Pulmonary artery endothelial cell (primary cell): ENCODE measurements at places on chromosomes 2 and 18. TPM values are rescaled to one million over a fixed set of nuclear protein-coding genes. Genes with fewer than 3 reads are reported as not detected.

The POTEC gene
- not detected in 2 replicates for total RNA-seq

The FAM237A gene
- not detected in 2 replicates for total RNA-seq

DNA sequence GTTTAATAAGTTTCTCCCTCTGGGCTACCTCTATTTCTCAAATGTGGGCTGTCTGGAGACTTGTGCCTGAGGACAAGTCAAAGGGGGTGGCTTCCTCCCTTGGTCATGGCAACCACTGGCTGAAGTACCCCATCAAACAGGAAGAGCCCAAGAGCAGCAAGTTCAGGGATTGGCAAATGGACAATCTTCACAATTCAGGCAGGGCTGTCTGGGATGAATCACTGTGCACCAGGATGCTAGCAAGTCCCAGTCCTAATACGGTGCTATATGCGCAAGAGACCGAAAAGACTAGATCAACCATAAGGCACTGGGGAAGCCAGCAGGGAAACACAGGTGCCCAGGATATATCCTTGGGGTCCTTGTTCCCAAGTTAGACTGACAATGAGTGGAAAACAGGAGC is 75.5 kb downstream of the ANTXR1 start:
- DNase-seq, result no peak

The MC2R gene
- not detected in 2 replicates for total RNA-seq

The NXPH2 gene
- total RNA-seq, result not detected in 2 replicates

DNA sequence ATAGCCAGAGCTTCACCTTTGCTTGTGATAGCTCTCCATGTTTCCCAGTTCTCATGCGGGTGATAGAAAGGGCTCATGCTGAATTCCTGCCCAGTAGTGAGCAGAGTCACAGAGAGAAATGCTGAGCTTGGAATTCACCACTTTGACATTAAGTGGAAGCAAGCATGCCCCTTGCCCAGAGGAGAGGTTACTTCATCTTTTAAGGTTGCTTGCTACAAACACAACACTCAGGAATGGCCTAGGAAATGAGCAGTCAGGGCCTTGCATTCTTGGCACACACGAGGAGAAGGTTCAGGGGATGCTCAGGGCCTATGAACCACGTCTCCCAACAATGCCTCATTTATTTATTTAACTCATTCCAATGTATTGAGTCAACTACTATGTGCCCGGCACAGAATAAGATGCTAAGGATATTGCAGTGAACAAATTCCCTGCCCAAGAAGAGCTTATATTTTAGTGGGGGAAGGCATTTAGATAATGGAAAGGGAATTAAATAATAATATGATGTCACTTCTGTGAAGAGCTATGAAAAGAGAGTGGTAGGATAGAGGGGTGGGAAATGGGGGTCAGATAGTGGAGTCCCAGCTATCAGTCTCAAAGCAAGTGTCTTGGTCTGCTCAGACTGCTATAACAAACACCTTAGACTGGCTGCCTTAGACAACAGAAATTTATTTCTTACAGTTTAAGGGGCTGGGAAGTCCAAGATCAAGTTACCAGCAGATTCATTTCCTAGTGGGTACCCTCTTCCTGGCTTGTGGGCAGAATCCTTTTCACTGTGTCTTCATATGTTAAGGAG is 42.1 kb downstream of the DDX18 start:
- peak; percentile 87 for DNase-seq

GRCh38 chr2:227020416-227020815 is 143.6 kb downstream of the COL4A4 start:
- no peak for DNase-seq

DNA sequence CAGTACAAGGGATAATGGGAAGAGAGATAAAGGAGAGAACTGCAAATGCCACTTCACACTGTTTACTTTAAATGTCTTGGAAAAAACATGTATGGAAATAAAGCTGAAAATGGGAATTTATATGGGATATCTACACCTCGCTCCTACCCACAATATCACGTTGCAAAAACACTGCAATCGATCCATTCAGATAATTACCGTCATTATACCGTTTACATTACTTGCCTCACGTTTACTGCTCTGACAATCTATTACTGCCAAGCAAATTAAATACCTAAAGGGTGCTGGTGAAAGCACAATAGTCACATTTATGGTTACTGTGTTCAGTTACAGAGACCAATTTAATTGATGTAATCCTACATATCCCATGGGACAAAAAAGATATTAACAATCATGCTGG is 214.7 kb upstream of the LYPD1 start:
- no peak for DNase-seq

The UGT1A10 gene
- total RNA-seq, result not detected in 2 replicates

DNA sequence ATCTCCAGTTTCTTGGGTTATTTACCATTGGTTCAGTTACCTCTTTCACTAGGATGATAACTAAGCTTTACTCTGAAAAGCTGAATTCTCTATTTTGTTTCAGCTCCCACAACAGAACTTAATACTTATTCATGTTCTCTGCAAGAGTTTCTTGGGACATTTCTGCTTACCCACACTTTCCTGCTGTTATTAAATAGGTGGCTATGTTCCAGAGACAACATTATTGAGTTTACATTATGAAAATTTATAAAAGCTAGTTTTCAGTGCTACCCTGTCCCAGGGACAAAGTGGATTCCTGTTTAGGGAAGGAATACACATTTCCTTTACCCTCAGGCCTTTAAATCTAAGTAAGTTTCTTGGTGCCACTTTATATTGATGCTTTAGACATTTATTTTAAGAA is 7.0 kb upstream of the GPD2 start:
- DNase-seq, result no peak

- no peak for DNase-seq
Observed at GRCh38 chr2:218982586-218983262, 2.3 kb downstream of the FEV start.

DNA sequence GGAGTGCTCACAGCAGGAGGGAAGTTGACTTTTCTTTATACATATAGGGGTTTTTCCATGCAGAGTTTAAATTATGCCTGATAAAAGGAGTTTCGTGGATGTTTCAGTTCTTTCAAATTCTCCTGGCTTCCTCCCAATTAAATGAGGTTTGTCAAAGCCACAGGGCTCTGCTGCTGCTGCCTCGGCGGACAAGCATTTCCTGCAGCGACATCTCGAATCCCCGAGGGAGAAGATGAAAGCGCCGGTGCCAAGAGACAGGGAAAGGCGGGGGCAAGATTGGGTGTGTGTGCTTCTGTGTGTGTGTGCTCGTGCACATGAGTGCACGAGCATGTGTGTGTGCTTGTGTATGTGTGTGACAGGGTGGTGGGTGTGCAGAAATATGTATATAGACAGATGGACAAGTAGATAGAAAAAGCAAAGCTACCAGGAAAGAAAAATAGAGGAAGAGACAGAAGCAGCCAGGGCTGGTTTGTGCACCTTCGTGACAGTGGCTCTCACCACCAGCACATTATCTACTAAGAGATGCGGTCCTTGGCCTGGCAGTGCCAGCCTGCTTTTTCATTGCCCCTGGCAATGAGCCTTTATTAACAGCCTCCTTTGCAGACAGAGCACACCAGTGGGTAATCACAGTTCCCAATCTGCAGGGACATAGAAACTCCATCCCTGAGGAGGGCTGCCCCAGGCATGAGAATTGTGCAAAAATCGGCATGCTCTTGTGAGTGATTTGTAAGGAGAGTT is 76.2 kb downstream of the CDK15 start:
- DNase-seq, result no peak

The DNER gene
- 0.07 TPM in 2 replicates for total RNA-seq

DNA sequence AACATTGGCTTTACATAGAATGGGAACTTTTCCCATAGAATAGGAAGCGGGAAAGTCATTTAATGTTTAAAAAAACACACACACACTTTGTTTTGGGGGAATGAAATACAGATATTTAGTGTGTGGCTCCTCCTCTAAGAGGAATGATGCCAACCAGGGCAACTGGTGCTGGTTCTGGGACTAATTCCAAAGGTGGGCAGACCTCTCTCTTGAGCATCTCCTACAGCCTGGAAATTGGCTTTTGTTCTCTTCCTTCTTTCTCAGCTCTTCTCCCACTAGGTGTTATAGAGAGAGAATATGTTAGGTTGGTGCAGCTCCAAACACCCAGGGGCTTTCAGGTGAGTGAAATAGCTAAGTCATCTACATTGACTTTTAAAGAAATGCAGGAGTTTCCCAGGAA is 190.1 kb downstream of the RAD51AP2 start:
- DNase-seq, result no peak
